CD4-positive, alpha-beta T cell treated with Interleukin-15 for 4 hours (primary cell): ENCODE measurements at places on chromosomes 4 and X.

DNA sequence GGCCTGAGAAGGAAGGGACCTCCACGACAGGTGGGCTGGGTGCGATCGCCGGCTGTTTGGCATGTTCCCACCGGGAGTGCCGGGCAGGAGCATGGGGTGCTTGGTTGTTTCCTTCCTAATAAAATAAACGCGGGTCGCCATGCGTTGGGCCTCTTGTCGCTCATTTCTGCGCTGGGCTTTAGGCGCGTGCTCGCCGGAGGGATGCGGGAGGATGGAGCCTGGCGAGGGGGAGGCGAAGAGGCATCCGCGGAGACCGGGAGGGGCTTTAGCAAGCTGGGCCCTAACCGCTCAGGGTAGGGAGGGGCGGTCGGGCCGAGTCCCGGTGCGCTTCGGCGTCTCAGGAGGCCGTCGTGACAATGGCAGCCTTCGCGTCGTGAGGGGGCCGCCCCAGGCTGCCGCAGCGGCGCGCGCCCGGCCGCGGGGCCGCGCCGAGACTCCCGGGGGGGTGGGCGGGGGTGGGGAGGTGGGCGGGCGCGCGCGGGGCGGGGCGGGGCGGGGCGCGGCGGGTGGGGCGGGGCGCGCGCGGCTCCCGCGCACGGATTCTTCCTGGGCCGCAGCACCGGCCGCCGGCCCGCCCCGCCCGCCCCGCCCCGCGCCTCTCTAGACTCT lies 476 bp upstream of the GDI1 start:
- peak; percentile 50 for DNase-seq

GRCh38 chr4:17654701-17655100 lies 40.3 kb downstream of the MED28 start:
- no peak for DNase-seq

DNA sequence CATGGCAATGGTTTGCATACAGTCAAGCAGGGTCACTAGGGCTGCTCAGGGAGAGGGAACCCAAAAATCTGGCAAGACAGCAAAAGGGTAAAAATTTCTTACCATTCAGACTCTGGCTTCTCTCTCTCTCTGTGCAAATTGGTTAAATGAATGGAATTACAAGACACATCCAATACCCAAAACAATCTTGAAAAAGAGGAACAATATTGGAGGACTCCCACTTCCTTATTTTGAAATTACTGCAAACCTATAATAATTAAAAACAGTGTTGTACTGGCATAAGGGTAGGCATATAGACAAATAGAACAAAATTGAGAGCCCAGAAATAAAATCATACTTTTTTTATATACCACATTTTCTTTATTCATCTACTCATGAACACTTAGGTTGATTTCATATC lies 24.1 kb downstream of the ETDA start:
- DNase-seq: no peak

- no peak for DNase-seq
Measured at GRCh38 chr4:3114377-3114776, 39.9 kb downstream of the HTT start.

DNA sequence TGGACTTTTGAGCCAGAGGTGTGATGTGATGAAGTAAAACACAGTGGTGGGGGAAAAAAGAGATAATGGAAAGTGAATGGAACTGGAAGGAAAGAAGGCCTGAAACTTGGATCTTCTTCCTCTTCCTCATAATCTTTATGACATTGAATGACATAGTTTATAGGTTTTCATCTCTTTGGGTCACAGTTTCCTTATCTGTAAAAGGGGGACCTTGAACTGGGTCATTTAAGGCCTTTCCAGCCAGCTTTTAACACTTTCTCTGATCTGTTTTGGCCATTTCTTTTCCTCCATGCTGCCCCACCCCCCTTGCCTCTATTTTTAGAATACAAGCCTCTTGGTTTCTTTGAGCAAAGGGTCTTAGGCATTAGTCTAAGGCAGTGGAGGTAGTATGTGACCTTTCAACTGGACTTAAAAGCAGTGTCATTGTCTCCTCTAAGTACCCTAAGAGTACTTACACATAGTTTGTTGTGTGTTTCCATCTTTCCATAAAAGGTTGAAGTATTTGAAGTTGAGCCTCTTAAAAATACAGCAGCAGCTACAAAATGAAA lies 7.8 kb downstream of the CPEB2 start:
- no peak for DNase-seq

DNA sequence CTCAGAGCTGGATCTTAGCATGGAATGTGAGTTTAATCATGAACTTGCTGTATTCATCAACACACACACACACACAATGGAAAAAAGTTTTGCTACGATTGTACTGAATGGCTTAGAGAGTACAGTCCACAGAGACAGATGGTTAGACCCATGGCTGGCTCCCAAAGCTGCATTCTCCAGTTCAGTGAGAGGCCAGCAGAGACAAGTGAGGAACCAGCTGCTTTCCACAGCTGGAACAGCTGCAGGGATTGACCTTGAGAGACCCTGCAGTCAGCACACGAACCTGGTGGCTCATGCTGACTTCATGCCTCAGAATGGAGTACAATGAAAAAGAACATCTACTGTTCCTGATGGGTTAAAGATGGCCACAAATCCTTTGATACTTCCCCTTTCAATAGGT lies 94.5 kb downstream of the DHX15 start:
- no peak for DNase-seq

DNA sequence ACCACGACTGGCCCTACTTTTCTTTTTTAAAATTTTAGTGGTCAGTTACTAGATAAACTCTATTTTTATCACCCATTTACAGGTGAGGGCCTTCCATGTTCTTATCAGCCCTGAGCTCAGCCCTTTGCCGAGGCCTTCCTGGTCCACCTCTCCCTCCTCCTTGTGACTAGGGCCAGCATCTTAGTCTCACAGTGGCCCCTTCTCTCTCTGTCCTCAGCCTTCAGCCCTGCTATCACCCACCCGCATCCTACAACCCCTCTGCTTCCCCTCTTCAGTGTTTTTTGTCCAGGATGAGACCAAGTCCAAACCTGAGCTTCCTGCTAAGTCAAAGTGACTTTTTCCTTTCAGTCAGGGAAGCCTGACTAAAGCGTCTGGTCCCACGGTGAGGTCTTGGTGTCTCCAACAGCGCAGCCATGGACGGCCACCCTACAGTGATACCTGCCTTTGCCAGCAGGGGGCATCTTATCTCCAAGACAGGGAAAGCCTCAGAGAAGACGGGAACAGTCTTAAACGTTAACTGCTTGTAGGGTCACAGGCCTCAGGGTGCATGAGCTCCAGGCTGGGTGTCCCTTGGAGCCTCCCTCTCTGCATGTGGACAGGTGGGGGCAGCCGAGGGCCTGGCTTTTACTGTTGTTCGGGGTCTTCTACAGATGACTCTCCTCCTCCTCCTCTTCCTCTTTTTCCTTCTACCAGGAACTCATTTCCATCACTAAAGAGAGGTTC lies 11.7 kb upstream of the GAGE10 start:
- DNase-seq: peak; percentile 69

- no peak for DNase-seq
Measured at GRCh38 chrX:154718616-154719015, 32.3 kb downstream of the GAB3 start.

DNA sequence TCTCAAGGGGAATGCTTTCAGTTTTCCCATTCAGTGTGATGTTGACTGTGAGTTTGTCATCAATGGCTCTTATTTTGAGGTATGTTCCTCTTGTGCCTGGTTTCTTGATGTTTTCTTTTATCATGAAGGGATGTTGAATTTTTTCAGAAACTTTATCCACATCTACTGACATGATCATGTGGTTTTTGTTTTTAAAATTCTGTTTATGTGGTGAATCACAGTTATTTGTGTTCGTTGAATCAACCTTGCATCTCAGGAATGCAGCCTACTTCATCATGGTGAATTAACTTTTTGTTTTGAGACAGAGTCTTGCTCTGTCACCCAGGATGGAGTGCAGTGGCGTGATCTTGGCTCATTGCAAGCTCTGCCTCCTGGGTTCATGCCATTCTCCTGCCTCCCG lies 263.1 kb upstream of the KLF3 start:
- DNase-seq: no peak

GRCh38 chrX:109927663-109928273 lies 75.1 kb upstream of the TMEM164 start:
- DNase-seq: no peak

DNA sequence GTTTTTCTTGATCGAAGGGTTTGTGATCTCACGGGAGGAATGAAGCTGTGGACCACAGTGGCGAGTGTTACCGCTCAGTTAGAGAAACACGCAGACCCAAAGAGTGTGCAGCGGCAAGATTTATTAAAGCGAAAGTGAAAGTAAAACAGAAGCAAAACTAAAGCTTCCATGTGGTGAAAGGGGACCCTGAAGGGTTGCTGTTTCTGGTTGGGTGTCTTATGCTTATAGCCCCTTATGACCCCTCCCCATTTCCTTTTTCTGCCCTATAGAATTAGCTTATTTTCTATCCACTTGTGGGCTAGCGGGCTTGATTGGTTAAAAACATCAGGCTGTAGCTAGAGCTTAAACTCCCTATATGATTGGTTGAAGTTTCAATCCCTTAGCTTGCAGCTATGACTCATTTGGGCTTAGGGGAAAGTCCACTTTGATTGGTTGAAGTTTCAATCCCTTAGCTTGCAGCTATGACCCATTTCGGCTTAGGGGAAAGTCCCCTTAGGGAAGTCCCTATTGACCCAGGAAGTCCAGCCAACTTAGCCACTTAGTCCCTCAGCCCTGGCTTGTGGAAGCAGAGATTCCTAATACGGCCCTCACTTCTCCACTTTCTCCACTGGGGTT lies 171.2 kb upstream of the NWD2 start:
- no peak for DNase-seq

- peak; percentile 45 for DNase-seq
Measured at GRCh38 chrX:63746278-63746677, 38.7 kb downstream of the ARHGEF9 start.

- no peak for DNase-seq
Measured at GRCh38 chr4:112860830-112861690, 188.4 kb upstream of the ANK2 start.

- DNase-seq: no peak
Measured at GRCh38 chrX:10761447-10761846, 141.1 kb upstream of the MID1 start.

- no peak for DNase-seq
Measured at GRCh38 chr4:9943761-9944160, 77.5 kb downstream of the SLC2A9 start.

GRCh38 chr4:152352622-152353116 lies 183.2 kb downstream of the FBXW7 start:
- no peak for DNase-seq

- no peak for DNase-seq
Measured at GRCh38 chr4:53906606-53907190, 157.7 kb downstream of the CHIC2 start.

DNA sequence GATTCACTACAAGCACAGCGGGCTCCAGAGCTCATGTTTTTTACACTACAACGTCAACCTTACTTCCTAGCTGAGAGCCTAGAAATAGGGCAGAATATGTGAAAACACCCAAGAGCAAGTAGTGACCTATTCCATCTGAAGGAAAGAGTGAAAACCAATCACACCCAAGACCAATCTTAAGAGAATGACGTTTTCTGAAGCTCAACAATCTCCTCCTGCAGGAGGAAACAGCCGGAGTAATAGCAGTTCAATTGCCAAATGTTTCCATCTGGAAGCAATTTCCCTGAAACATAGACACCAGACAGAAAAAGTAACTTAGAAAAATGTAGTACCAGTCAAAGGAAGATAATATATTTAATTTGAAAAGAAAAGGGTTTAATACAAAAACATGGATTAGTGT lies 142.4 kb downstream of the ANXA5 start:
- no peak for DNase-seq

GRCh38 chr4:3707423-3708102 lies 58.6 kb upstream of the ADRA2C start:
- DNase-seq: no peak

DNA sequence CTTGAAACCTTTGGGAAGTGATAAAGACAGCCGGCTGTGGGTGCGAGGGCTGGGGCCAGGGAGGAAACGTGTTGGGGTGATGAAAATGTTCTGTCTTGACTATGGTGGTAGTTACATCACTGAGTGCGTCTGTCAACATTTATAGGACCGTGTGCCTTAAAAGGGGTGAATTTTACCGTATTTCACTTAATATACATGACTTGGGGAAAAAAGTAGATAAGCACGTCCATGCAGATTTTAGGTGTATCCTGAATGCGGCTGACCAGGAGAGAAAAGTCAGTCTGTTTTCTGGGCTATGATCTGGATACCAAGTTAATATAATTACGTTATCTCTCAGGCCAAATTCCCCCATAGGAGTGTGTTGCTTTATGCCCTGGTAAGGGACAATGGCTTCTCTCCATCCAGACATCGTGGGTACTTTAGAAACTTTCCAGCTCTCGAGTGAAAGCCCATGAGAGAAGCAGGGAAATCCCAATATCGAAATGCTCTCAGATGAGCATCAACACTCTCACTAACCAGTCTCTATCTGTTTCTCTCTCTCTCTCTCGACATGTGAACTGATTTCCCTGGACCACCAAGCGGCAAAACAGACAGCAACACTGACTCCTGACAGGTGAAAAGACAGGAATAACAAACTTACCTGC lies 71.5 kb downstream of the IRF2 start:
- DNase-seq: no peak

- no peak for DNase-seq
Measured at GRCh38 chr4:105179539-105180401, 33.1 kb downstream of the TET2 start.

DNA sequence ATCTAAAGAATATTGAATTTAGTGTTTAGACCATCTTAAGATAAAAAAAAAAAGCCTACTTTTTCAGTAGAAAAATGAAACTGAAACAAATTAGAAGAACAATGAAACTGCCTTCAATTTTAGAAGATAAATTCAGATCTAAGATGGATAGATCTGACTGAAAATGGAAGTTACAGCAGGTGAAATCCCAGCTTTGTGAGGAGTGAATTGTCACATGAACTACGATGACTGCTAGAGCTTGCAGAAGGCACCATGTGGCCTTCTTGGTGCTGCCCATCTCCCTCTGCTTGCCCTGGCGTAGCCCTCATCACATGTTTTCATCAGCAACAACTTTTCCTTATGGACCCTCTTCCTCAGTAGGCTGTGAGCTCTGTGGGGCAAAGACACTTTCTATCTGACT lies 51.4 kb upstream of the EMCN start:
- DNase-seq: no peak

- no peak for DNase-seq
Measured at GRCh38 chr4:42302348-42302747, 94.9 kb upstream of the SHISA3 start.

GRCh38 chr4:18536428-18536827 lies 514.9 kb upstream of the LCORL start:
- no peak for DNase-seq

DNA sequence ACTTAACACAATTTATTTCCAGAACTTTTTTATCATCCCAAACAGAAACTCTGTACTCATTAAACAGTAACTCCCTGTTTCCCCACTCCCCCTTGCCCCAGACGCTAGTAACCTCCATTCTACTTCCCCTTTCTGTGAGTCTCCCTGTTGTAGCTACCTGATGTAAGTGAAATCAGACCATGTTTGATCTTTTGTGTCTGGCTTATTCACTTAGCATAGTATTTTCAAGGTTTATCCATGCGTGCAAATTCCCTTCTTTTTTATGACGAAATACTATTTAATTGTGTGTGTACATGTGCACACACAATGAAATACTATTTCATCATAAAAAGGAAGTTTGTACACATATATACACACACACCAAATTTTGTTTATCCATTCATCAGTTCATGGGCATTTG lies 5.2 kb downstream of the PKD2 start:
- no peak for DNase-seq

- no peak for DNase-seq
Measured at GRCh38 chrX:39900777-39901170, 197.0 kb downstream of the BCOR start.

- no peak for DNase-seq
Measured at GRCh38 chr4:186621959-186622553, 66.7 kb upstream of the MTNR1A start.

- no peak for DNase-seq
Measured at GRCh38 chrX:132908891-132909290, 49.5 kb downstream of the HS6ST2 start.
